ENCODE measurements at places on chromosomes 3 and 15. TPM values are rescaled to one million over a fixed set of nuclear protein-coding genes. Genes with fewer than 3 reads are reported as not detected.
A peak's percentile ranks its signal among the peaks of the same experiment; 100 is the strongest.

Gene SPG11
- total RNA-seq = 34.2 TPM

Gene SERINC4
- total RNA-seq = not detected

- DNase-seq = no peak
Observed at GRCh38 chr3:187767266-187768012, 22.2 kb upstream of the BCL6 start.

GRCh38 chr15:36603987-36604386 is 24.6 kb downstream of the CDIN1 start:
- no peak for DNase-seq

Gene CAPN3
- 8.6 TPM for total RNA-seq

Gene TFRC
- 98.0 TPM for total RNA-seq

- no peak for DNase-seq
Observed at GRCh38 chr3:21049334-21050062, 701.5 kb downstream of the ZNF385D start.

GRCh38 chr15:94387442-94387841 is 156.1 kb downstream of the MCTP2 start:
- DNase-seq = no peak

Gene MESP1
- 2.3 TPM for total RNA-seq

GRCh38 chr3:38455639-38456430 is 2.1 kb downstream of the ACVR2B start:
- no peak for DNase-seq

Gene UPK1B
- 5.2 TPM for total RNA-seq

- DNase-seq = no peak
Observed at GRCh38 chr15:77695961-77696582, 63.4 kb upstream of the LINGO1 start.

Gene EPHB3
- 2.1 TPM for total RNA-seq

DNA sequence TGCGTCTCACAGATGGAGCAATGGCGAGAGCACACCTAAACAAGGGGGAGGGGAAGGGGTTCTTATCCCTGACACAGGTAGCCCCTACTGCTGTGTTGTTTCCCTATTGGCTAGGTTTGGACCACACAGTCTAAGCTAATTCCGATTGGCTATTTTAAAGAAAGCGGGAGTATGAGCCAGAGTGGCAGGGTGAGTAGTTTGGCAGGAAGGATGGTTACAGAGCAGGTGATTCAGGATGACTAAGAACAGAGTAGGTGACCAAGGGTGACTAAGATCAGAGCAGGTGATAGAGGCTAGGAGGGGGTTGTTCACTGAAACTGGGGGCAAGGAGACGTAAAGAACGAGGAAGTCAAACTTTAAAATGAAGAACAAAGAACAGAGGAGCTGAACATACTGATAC is 511.8 kb downstream of the EDEM1 start:
- DNase-seq = no peak

Gene ATP13A5
- total RNA-seq = not detected

- DNase-seq = no peak
Observed at GRCh38 chr3:16357186-16358121, 92.4 kb downstream of the OXNAD1 start.

Gene DPP8
- total RNA-seq = 22.2 TPM

DNA sequence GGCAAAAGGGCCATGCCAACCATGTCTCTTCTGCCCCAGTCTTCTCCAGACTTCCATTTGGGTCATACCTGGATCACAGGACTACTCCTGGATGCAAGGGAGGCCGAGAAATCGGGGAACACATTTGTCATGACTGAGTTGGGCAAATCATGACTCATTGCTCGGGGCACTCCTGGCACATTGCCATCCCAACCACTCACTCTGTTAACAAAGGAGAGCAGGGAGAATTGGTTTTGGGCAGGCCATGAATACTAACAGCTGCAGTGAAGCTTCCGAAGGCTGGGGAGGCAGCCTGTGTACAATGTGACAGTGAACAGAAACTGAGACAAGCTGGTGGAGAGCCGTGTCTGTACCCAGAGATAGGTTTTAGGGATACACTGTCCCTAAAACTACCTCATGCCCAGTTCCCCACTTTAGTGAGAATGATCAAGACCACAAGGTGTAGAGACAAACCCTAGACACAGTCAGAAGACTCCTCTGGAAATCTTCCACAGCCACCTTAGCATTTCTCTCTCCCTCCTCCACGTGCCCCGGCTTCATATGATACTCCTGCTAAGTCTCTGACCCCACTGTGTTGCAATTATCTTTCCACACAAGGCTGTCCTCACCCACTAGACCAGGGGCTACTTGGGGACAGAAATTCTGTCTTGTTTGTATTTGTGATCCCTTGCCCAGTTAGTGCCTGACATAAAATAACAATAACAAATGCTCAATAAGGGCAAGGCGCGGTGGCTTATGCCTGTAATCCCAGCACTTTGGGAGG is 10.5 kb upstream of the BUB1B start:
- DNase-seq = no peak

Gene GOLGA6D
- not detected for total RNA-seq

DNA sequence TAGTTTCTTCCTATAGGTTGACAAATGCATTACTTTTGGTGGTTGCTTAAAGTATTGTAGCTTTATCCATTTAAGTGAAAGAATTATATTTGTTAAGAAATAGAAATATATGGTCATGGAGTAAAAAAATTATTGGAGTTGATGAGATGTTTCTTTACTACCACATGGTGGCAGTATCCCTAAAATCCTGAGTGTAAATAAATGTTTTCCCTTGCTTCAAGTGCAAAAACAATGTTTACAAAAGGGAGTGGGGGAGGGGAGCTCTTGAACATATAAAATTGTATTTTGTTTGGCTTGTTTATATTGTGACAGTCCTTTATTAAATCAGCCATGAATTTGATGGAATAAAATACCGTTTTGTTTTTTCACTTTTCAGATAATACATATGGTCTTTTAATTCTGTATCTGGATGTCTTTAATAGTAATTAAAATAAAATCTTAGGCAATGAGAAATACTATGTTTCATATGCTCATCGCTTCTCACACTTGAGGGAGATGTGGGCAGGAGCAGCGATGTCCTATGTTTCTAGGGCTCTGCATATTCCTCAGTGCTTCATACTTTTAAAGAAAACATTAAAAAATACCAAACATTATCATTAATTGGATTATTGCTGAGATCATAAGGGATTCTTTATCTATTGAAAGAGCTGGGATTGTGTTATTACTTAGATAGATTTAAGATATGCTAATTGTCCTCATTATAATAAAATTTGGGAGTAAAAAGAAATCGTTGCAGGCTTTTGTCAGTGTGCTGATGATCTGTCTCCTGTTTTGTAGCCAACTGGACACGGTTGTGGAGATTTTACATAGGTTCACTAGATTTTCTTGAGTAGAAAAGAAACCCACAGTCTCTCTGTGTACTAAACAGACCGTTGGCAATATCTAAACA is 349.7 kb downstream of the TUSC7 start:
- DNase-seq = no peak

DNA sequence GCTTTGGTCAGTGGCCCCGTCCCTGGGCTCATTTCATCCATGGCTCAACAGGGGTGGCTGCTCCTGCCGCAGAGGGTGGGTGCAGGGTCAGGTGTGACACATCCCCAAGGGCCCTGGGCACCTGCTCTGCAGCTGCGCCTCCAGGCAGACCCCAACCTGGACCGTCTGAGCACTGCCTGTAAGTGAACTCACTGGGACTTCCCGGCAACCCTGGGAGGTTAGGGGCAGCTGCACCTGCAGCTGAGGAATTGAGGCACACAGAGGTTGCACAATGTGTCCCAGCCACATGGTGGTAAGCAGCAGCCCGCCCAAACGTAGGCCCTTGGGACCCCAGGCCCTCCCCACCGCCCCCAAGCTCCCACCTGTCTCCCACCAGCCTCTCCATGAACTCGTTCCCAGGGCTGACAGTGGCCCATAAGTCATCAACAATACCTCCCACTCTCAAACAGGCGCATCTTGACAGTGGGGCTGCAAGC is 55.1 kb downstream of the PLXNA1 start:
- no peak for DNase-seq

- DNase-seq = no peak
Observed at GRCh38 chr3:57960174-57960505, 48.1 kb upstream of the FLNB start.

Gene PLCB2
- total RNA-seq = 1.9 TPM

DNA sequence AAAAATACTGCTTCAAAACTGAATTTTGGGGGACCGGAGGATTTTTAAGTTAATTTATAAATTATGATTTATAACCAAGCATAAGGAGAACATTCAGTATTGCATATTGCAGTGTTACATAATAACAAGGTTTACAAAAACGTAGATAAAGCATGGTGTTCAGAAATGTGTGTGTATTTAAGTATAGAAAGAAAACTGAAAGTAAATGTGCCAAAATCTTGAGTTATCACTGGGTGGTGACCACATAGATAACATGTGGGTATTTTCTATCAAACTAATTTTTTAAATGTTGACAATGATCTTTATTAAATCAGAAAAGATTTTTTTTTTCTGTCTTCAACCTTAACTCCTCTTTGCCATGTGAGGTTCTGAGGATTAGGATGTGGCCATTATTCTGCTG is 32.6 kb downstream of the EIF2AK4 start:
- no peak for DNase-seq

- DNase-seq = no peak
Observed at GRCh38 chr15:36449084-36449661, 130.3 kb upstream of the CDIN1 start.

- no peak for DNase-seq
Observed at GRCh38 chr3:55166576-55167555, 239.0 kb upstream of the LRTM1 start.

- DNase-seq = no peak
Observed at GRCh38 chr3:171687581-171687980, 122.7 kb downstream of the PLD1 start.

DNA sequence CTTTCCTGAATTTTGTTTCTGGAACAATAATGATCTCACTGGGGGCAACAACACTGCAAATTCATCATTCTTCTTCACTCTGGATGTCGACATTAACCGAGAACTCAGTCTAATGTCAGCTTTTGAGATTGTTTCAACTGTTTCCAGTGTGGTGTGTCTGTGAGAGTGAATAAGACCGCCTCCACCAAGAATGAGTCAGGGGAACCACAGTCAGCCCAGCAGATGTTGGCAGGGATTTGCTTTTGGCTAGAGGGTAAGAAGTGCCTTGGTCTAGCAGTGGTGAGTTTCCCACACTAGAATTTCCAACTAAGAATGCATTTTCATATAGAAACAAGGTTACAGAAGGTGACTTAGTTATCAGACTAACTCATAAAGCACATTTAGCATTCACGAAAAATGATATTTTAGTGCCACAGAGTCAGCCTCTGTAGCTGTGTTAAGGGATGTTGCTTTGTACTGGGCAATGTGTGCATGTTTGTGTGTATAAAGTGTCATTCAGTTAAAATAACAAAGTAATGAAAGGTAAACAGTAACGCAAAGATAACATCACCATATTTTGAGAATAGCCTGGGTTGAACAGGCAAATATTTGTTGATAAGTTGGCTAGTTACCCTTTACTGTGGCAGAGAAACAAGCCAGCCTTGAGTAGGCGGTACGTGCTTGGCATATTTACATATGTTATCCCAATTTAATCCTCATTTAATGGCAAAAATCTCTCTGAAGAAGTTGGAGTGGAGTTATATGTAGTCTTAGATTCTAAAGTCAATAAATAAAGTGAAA is 33.8 kb downstream of the DRD3 start:
- DNase-seq = no peak

DNA sequence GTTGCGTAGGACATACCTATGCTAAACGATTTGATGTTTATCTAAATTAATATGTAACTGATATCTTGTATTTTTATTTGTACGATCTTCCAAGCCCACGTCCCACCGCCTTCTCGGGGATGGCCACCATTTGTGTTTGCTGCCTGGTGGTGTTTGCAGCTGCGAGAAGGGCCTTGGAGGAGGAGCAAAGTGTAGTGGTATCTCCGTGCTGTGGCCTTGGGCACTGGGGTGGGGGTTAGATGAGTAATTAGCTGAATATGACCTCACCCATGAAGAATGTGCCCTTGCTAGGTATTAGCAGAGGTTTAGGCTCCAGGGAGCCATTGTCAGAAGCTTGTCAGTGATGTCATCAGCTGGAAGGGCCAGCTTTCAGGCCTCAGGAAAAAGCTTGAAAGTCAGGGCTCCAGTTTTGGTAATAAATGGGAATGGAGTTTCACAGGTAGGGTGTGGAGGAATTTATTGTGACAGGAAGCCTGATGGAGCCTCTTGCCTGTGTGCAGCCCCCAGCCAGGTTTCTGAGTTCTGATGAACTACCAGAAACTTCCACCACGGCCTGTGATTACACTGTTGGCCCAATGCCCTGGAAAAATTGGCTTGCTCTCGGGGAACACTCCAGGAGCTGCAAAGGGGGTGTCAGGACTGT is 41.0 kb downstream of the FLNB start:
- peak; percentile 63 for DNase-seq

- no peak for DNase-seq
Observed at GRCh38 chr3:71252466-71252865, 331.1 kb downstream of the FOXP1 start.

Gene MASP1
- total RNA-seq = 26.2 TPM

- no peak for DNase-seq
Observed at GRCh38 chr3:97863031-97863430, 41.2 kb downstream of the CRYBG3 start.

Gene GOLGA8T
- total RNA-seq = 0.44 TPM

DNA sequence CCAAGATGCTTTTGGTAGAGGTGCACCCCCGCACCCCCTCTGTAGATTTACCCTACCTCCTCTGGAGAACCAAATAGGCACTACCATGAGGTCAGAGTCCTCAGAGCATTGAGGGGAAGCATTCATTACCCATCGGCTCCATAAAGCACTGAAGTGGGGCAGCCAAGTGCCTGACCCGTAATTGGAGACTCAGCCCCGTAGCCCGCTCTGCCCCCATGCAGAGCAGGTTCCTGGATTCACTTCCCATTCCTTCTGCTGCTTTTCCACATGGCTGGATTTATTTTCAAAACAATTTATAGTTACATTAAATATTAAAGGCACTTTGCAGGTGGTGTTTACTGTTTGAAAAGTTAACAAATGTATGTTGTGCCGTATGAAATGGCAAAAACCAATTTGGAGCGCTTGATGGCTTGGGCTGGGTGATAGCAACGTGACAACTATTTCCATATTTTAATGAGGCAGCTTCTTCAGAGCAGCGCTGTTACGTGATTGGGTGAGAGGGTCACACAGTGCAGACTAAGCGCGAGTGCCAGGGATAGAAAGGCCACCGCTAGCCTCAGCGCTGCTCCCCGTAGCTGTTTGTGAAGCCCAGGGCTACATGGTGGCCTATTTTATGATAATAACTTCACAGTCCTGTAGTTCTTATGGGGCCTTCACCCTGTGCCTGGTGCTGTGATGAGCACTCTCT is 373.8 kb upstream of the PROK2 start:
- no peak for DNase-seq

Gene POTEB
- not detected for total RNA-seq

DNA sequence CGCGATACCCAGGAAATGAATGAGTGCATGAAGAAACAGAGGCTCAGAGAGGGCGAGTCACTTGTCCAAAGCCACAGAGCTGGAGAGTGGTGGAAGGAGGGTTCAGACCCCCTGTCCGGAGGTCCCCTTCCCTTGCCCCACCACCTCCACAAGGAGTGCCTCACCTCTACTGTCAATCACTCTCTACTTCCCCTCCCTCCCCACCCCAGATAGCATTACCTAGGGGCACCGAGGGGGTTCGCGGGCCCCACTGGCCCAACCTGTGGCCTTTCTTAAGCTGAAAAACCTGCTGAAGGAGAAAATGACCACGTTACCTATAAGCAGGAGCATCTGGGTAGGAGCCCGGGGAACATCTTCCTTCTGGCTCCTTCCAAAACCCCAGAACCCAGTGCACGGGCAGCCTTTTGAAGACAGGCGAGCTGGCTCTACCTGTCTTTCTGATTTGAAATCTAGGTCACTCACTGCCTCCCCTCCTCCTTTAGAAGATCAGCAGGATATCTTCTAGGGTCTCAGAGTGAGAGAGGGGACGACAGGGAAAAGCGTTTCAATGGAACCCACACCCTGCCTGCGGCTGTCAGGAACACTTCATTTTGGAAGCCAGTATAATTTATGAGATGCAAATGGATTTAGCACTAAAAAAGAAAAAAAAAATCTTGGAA is 89.9 kb upstream of the MEF2A start:
- DNase-seq = peak; percentile 50
